Ascending aorta (tissue), 2 donors: ENCODE measurements at places on chromosomes 7 and 10. TPM values are rescaled to one million over a fixed set of nuclear protein-coding genes. Genes with fewer than 3 reads are reported as not detected.

DNA sequence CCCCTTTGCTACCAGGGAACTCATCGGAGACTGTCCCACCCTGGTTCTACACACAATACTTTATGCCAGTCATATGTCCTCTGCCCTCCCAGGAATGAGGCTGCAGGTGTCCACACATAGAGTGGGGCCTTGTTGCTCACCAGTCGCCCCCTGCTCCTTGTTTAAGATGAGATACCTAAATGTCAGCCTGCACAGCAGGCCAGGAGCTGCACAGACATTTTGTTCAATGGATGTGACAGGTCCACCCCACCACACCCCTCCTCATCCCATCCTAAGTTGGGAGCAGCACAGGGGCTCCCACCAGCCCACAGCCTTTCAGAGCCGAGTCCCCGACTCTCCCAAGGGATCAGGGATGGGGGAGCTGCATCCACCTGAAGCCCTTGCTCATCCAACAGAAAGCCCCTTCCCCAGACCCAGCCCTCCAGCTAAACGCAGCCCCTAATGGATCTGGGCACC lies 6.2 kb upstream of the GRID1 start:
- no peaks in the 10 kb centered on the region for H3K27me3 ChIP-seq
- H3K36me3 ChIP-seq: no peaks in the 10 kb centered on the region
- no peak overlapping the region for H3K4me3 ChIP-seq
- H3K27ac ChIP-seq: no peak overlapping the region
- peaks cover 3% of the 10 kb centered on the region for H3K4me1 ChIP-seq
- no peak for DNase-seq

DNA sequence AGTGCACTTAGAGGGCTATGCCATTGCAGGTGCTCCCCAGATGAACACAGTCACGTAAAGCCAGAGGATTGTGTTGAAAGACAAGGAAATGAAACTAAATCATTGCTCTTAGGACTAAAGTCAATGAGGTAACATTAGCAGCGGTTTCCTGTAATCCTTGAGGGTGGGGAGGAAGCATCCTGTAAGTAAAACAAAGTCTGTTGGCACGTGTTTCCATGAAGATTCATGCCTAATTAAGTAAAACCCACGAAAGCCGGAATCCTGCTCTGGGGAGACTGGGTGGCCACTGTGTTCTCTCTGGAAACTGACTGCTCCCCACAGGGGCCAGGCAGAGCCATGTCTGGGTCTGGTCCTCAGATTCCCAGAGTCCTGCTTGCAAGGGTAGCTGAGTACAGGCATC lies 18.3 kb downstream of the STEAP1B start:
- no peak for DNase-seq
- H3K27me3 ChIP-seq: no peaks in the 10 kb centered on the region
- no peak overlapping the region for H3K4me3 ChIP-seq
- H3K36me3 ChIP-seq: no peaks in the 10 kb centered on the region
- H3K27ac ChIP-seq: no peak overlapping the region

- no peaks in the 10 kb centered on the region for H3K36me3 ChIP-seq
- DNase-seq: no peak
- no peaks in the 10 kb centered on the region for H3K27me3 ChIP-seq
- no peak overlapping the region for H3K27ac ChIP-seq
- no peak overlapping the region for H3K4me3 ChIP-seq
- H3K4me1 ChIP-seq: no peaks in the 10 kb centered on the region
Observed at GRCh38 chr7:31327071-31327470, 13.5 kb downstream of the NEUROD6 start.

GRCh38 chr10:24822590-24822989 lies 98.9 kb upstream of the ARHGAP21 start:
- no peaks in the 10 kb centered on the region for H3K4me1 ChIP-seq
- no peak for DNase-seq
- H3K27ac ChIP-seq: no peak overlapping the region
- H3K4me3 ChIP-seq: no peak overlapping the region
- no peaks in the 10 kb centered on the region for H3K27me3 ChIP-seq
- no peaks in the 10 kb centered on the region for H3K36me3 ChIP-seq

Gene MYO1G
- 5.9 TPM for total RNA-seq

GRCh38 chr10:45354261-45354660 lies 19.8 kb upstream of the ALOX5 start:
- H3K27ac ChIP-seq: no peak overlapping the region
- no peak overlapping the region for H3K4me3 ChIP-seq
- H3K36me3 ChIP-seq: no peaks in the 10 kb centered on the region
- H3K4me1 ChIP-seq: no peaks in the 10 kb centered on the region
- no peaks in the 10 kb centered on the region for H3K27me3 ChIP-seq

Gene ZNF12
- 28.8 TPM for total RNA-seq

GRCh38 chr10:49613165-49613881 lies 514 bp upstream of the CHAT start:
- H3K27ac ChIP-seq: no peak overlapping the region
- H3K4me1 ChIP-seq: peaks cover 4% of the 10 kb centered on the region
- H3K27me3 ChIP-seq: peaks cover 20% of the 10 kb centered on the region

Gene ASZ1
- total RNA-seq: not detected

DNA sequence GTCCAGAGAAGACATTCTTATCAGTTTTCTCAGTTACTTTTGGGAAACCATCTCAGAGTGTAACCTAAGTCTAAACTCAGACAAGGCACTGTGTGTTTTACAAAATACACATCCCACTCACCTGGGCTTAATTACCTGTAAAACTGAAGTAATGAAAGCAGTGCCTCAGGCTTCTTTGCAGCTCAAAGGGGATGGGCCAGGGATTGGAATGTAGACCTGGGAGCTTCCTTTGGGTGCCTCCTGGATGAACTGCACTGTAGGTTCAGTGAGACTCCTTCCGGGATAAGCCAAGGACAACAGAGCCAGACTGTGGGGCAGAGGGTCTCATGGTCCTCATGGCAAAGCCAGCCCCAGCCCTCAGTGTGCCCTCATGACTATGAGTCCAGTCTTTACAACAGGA lies 672.4 kb upstream of the GALNT17 start:
- no peak overlapping the region for H3K27ac ChIP-seq
- H3K4me1 ChIP-seq: no peaks in the 10 kb centered on the region
- no peaks in the 10 kb centered on the region for H3K36me3 ChIP-seq
- H3K4me3 ChIP-seq: no peak overlapping the region
- H3K27me3 ChIP-seq: no peaks in the 10 kb centered on the region
- DNase-seq: no peak

GRCh38 chr10:110138197-110138812 lies 69.1 kb upstream of the MXI1 start:
- no peaks in the 10 kb centered on the region for H3K4me1 ChIP-seq
- H3K4me3 ChIP-seq: no peak overlapping the region
- no peaks in the 10 kb centered on the region for H3K27me3 ChIP-seq

DNA sequence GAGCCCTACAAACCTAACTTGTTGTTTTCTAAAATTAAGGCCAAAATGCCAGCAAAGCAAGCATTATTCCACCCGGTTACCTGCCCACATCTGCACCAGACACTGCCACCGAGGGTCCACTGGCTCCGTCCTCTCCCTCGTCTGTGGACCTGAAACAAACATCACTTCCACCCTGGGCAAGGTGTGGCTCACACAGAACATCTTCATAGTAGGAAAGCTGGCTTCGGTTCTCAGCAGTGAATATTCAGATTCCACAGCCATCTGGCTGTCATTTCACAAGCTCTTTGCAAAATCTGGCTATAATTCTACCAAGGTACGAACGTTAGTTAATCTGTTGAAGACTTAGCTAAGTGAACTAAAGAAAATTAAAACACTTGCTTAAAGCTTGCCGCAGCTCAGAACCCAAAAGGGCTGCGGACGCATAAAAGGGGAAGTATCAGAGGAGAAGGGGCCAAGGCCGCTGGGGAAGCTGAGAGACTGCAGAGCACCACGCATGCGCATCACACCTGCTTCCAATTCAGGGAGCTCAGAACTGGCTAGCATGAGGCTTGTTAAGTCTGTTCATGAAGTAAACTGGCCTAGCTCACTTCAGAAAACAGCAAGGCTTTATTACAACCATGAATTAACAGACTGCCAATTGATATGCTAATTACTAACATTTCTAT lies 46.1 kb downstream of the PTPRN2 start:
- no peak overlapping the region for H3K27ac ChIP-seq
- H3K36me3 ChIP-seq: no peaks in the 10 kb centered on the region
- H3K4me1 ChIP-seq: no peaks in the 10 kb centered on the region
- no peak for DNase-seq

Gene CRTAC1
- 25.2 TPM for total RNA-seq

DNA sequence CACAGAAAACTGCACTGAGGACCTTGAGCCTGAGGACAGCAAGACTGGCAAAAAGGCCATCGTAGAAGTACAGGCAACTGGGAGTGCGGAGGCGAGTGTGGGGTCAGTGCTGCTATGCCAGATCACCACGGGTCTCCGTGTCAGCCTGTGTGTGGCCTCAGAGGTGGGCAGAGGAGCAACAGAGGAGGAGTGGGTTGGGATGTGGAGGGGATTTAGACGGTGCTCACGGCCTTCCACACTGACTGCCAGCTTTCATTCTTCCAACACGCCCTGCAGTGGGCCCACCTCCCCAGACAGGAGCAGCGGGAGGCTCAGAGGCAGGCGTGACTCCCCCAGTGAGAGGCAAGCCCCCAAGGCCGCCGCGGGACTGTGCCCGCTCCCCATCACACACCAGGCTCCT lies 17.0 kb upstream of the ZMIZ1 start:
- no peak overlapping the region for H3K4me3 ChIP-seq
- no peak for DNase-seq
- no peaks in the 10 kb centered on the region for H3K4me1 ChIP-seq
- H3K27ac ChIP-seq: no peak overlapping the region
